ENCODE measurements at places on chromosomes 12 and 14.
A peak's percentile ranks its signal among the peaks of the same experiment; 100 is the strongest.

GRCh38 chr14:67461341-67461985 is 27.1 kb downstream of the TMEM229B start:
- DNase-seq, result no peak

- no peak for DNase-seq
Measured at GRCh38 chr12:52266514-52266913, 7.9 kb upstream of the KRT86 start.

DNA sequence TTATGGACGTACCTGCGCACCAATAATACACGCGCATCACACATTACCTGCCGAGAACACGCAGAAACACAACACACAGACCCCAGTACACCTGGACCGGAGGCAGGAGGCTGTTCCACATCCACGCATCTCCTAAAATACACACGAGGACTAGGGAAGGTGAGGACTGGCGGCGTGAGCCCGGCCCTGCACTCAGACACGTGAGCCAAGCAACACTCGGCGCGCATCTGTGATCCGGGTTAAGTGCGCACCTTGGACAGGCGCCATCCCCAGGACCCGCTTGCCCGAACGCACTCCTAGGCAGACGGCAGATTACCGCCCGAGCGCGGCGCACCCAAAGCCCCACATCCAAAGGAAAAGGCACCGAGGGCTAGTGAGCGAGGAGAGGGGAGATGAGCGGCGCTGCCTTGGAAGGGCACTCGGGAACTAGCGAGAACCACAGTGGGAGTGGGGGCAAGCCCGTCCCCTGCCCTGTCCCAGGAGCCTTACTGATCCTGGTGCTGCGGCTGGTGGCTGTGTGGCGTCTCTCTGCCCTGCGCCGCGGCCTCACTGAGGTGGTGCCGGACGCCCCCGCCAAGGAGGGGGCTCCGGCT is 417 bp downstream of the GLS2 start:
- DNase-seq, result peak; percentile 29

DNA sequence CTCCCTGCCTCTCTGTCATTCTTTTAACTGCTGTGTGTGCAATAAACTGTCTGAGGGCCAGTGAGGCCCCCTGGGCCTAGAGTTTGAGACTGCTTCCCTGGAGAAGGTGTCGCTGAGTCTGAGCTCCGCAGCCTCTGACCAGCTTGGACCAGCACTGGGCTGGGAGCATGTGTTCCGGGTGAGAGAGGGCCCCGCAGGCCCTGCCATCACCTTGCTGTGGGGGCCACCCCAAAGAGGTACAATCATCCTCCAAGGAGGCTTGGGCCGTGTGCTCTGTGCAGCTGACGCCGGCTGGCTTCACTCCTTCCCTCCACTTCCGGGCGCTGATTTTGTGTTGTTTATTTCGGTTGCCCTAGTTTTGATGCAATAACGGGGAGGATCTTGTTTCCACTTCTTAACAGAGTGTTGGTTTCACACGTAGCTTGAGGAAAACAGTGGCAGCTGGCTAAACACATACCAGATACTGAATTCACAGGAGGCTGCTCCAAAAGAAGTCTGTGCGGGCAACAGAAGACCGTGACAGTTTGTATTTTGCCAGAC is 121.6 kb downstream of the TMEM132C start:
- DNase-seq, result no peak

DNA sequence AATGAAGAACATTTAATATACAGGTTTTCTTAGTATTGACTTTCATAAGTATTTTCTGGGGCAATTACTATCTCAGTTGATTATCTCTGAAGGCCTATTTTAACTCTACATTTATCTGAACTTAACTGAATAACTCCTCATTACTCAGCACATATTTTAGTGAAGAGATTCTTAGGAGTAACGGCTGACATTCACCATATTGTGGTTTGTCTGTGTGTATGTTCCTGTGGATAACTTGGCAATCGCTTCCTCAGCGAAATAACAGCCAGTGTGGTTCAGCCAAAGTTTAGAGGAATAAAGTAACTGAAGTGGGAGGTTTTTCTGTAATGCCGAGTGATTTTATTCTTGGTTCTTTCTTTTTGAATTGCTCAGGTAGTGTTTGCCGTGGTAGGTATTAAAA is 168.0 kb downstream of the RAD51B start:
- no peak for DNase-seq

GRCh38 chr12:16563504-16563903 is 42.5 kb downstream of the LMO3 start:
- no peak for DNase-seq

GRCh38 chr14:45222485-45223262 is 30.3 kb downstream of the MIS18BP1 start:
- no peak for DNase-seq

- no peak for DNase-seq
Measured at GRCh38 chr14:85332401-85332800, 197.5 kb upstream of the FLRT2 start.

DNA sequence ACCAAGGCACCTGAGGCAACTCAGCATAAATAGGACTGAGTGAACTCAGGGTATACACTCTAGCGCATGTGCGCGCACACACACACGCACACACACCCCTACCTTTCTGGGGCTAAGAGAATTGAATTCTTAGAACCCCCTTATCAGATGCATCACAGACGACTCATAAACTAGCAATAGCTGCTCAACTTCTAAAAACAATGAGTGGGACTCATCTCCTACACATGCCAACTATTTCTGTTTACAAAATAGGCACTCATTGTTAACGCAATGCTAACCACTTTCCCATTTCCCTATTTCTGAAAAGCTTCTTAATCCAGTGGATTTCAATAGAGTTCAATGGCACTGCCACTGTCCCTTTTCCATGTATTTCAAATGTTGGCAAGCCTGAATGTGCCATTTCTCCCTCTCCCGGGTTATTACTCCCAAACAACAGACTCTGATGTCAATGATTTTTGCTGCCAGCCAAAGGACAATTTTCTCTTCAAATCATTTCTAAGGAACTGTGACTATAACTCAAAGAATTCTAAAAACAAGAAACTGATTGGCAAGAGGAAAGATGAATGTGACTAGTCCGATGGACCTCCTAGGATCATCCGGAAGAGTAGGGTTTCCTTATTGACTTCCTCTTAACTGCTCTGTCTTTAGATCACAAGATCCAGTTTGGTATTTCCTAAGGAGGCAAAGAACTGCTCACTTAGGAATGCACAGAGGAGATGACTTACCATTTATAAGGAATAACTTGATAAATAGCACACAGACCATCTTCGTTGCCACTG is 48.8 kb downstream of the SLC38A1 start:
- no peak for DNase-seq

GRCh38 chr12:3805077-3805476 is 52.2 kb upstream of the CRACR2A start:
- no peak for DNase-seq

- DNase-seq, result no peak
Measured at GRCh38 chr14:26403760-26404159, 194.1 kb downstream of the NOVA1 start.

DNA sequence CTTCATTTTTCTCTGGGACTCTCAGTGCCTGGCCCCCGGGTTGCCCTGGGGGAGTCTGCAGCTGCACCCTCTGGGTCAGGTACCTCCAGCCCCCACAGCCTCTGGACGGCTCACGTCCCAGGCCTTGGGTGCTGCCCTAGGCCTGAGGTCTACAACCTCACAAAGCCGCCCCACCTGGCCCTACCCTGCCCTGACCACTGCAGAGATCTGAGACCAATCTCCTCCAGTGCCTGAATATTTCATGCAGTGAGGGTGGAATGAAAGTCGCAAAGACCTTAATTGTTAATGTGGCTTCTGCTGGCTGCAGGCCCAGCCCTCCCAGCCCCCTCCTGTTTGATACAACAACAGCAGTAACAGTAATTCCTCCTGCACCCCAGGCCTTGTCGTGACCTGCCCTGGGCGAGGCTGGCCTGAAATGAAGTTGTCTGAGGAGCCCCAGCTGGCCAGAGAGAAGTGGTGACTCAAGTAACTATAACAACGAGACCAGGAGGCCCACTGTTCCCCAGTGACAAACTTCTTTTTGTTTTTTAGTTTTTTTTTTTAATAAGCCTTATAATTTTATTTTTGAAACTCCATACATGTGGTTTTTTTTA is 8.8 kb upstream of the CCDC85C start:
- peak; percentile 55 for DNase-seq

DNA sequence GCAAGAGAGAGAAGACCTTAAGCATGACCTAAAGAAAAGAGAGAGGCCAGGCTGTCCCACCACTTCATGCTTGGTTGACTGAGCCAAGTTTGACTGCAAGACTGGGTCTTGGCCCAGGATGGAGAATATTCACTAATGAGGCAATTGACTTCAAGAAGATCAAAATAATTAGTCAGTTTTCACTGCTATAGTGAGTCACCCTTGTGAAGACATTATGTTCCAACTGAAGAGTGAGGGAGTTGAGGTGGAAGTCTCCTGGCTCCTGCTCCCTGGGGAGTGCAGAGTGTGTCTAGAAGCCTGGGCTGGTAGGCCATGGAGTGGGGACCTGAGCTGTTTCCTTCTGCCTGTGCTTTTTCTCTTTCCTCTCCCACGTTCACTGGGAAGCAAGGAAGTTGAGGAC is 117.6 kb downstream of the CACNA1C start:
- no peak for DNase-seq

DNA sequence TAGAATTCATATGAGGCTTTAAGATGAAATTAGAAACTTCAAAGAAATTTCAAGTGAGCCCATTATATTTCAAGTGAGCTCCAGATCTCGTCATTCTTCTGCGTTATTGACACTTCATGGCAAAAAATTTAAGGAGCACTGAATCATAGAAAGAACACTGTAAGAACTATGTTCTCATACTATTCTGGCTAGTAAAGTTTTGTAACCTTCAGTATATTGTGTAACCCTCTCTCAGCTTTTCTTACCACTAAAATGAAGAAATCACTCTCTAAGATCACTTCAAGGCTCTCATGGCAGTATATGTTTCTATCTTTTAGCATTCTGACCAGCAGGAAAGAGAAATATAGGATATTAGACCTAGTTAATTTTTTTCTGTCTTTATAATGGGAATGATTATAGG is 6.3 kb downstream of the GPHN start:
- no peak for DNase-seq

GRCh38 chr14:22481546-22481945 is 107.5 kb downstream of the DAD1 start:
- DNase-seq, result no peak

DNA sequence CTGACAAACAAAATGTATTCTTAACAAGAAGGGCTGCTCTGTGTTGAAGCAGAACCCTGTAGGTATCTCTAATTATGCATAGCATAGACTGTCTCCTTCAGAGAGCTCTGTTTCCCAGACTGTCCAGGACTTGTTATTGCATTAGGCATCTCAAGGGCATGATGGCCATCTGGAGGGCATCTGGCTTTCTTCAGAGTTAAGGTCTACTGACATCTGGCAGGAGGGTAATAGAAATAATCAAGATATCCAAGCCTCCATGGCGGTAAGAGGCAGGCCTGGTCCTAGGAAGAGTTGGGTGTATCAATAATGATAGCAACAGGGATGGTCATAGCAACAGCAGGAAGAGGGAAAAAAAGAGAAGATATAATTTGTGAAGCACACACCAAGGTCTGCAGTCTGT is 161.2 kb downstream of the TTC8 start:
- DNase-seq, result no peak

DNA sequence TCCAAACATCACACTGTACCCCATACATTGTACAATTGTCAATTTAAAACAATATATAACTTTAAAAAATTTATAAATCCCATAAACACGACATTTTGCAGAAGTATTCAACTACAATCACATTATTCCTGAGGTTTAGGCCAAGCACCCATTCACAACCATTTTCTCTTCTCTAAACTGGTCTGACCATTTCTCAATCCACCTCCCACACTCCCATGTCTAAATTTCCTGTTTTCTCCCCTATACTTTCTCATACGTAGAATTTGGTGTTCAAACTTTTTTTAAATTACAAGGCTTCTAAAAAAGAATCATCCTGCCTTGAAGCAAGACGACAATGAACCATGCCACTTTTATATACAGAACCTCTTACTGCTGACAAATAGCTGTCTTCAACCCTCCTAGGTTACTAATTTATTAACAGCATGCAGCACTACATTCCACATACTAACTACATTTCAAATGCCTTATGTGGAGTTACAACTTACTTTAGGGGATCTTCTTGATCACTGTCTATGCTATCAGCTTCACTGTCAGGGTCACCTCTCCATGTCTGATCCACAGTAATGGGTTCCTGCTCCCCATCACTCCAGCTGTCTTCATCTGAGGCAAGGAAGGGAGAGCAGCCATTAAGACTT is 3.4 kb downstream of the KANSL2 start:
- DNase-seq, result no peak

- no peak for DNase-seq
Measured at GRCh38 chr12:25835385-25835784, 123.1 kb upstream of the RASSF8 start.

DNA sequence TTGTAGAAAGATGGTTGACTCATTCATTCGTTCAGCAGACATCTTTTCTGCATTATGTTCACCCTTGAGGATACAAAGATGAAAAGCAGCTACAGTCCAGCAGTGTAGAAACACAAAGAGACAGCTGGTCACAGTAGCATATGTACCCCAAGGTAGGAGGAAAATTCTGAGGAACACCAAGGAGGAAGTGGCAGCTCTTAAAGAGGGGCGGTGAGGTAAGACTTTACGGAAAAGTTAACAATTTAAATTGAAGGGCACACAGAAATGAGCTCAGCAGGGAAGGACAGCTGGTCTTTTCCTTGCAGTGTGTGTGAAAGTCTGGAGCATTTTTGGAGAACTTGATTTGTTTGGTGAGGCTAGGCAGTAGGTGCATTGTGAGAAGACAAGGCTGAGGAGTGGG is 3.5 kb downstream of the SLC35E3 start:
- DNase-seq, result no peak

DNA sequence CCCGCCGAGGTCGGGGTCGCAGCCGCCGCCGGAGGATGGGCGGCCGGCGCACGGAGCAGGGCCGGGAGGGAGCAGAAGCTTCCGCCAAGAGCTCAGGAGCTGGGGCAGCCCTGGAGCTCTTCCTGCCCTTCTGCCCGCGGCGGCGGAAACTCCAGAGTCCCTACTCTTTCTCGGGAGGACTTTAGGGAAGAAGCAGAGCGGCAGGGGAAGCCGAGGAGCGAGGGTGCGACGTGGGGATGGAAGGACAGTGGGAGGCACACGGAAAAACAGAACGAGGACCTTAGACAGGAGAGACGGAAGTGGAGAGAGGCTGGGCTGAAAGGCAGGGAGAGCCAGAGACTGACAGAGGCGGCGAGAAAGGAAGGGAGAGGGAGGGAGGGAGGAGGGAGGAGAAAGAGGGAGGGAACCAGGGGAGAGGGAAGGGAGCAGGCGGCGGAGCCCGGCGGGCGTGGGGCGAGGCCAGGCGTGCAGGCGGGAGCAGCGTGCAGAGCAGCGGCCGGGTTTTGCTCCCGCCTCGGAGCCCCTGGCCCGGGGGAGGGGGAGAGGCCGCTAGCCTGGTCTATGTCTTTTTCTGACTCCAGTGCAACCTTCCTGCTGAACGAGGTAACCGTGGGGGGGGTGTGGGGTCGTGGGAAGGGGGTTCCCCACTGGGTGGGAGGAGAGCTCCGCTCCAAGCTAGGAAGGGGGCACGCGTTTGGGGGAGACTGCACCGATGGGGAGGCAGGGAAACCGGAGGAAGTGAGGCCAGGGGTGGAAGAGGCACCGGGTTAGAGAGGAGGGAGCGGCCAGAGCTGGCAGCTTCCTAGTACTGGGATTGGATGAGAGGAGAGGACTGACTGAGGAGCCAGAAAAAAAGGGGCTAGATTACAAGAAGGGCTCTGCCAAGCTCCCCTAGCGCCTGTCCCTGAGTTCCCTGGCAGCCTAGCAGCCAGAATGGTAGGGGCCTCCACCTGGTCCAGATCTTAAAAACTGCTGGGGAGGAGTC is 2.9 kb upstream of the CACNB3 start:
- peak; percentile 49 for DNase-seq

- peak; percentile 40 for DNase-seq
Measured at GRCh38 chr14:104545942-104546501, 33.5 kb upstream of the C14orf180 start.

GRCh38 chr12:11174022-11174421 is 3.0 kb downstream of the SMIM10L1 start:
- peak; percentile 62 for DNase-seq
